ENCODE measurements at places on chromosomes 16 and 17.

DNA sequence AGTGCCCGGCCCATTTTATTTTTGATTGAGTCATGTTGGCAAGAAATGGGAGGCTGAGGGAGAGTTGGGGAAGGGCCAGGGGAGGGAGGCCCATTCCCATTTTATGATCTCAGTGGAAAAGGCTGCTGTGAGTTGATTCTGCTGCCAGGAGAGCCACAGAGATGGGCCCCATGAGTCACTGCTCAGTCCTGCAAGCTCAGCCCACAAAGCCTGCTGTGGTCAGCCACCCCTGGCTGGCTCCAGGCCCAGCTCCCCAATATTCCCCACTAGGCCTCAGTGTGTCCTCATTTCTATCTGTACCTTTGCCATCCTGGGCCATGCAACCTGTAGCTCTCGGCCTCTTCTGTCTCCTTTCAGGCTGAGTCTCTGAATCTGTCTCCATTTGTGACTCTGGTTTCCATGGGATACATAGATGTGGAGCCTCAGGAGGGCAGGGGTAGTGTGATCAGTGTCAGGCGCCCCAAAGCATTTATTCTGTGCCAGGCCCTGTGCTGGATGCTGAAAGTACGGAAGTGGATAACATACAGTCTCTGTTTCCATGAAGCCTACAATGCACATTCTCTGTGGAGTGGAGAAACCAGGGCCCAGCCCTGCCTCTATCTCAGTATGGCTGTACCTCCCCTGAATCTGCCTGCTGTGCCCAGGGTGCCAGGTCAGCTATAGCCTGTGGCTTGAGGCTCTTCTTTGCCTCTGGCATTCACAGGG, 1.9 kb upstream of the PLEKHG4 start:
- no peak for DNase-seq

DNA sequence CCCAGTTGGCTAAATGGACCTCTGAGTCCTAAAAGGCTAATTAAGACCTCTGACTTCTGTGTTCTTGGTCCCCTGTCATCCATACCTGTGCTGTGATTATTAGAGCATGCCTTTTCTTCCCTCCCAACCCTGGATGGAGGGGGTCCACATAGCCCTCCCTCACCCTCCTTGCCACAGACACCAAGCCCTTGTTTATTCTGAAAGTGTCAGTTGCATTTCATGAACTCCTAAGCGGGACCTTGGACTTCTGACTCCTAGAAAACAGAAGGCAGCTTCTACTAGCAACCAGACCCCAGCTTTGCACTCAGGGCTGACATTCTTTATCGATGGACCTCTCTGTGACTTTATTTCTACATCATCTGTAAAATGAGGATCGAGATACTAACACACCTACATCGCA, 33.4 kb upstream of the GOSR2 start:
- no peak for DNase-seq

- no peak for DNase-seq
Measured at GRCh38 chr16:9824200-9825068, 357.8 kb downstream of the GRIN2A start.

DNA sequence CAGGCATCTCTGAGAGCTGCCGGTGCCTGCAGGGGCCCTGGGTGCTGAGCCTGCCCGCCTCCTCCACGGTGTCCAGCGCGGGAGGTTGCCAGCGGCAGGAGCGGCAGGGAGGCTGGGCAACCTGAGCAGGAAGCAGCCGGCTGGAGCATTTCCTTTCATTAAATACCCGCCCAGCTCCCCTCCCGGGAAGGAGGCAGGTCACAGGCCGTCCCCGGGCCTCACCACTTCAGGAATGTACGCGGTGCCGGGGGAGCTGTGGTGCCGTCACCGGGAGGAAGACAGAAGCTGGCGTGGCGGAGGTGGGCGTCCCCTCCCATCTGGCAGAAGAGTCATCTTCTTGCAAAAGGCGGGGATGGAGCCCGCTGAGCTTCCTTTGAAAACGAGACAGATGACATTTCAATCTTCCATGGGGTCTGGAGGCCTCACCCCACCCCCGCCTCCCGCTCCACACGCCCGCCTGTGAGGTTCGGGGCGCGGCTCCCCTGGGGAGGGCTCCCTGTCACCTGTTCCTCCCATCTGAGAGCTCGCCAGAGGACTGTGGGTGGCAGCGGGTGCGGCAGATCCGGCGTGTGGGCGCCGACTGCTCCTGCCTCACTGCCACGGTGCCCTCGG, 16.0 kb downstream of the SOX8 start:
- peak; percentile 81 for DNase-seq

GRCh38 chr17:74868251-74868907, 4.4 kb downstream of the FDXR start:
- no peak for DNase-seq

GRCh38 chr17:38701504-38702165, 3.4 kb upstream of the MLLT6 start:
- peak; percentile 86 for DNase-seq

DNA sequence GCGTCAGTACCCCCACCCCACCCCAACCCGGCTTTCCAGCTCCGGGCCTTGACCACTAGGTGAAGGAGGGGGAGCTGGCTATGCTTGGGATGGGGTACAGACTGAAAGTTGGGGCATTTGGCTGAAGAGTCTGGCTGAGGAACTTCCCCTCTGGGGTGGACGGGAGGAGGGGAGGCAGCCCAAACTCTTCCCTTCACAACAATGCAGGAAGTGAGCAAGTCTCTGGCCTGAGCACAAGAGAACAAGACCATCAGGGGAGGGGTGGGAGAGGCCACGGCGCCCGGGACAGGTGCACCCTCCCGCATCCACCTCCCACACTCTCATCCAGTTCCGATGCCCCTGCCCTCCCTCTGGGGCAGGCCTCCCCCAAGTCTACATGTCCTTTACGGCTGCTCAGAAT, 5.6 kb downstream of the USH1G start:
- DNase-seq, result no peak

Data from stimulated activated CD4-positive, alpha-beta T cell treated with anti-CD3 and anti-CD28 coated beads, Interleukin-2, amount 100 ng/mL, for 4 hours (primary cell).